ENCODE measurements at places on chromosomes 2 and 18.

- DNase-seq, result no peak
These were observed 57.6 kb downstream of the MYOM1 start for GRCh38 chr18:3162181-3162580.

GRCh38 chr2:24123195-24123921 lies at the start of the genes FAM228B and PFN4:
Gene FAM228B, plus strand, starts transcription at chr2:24123469. Its CDS starts 893 bp downstream, at chr2:24124362.
Gene PFN4, minus strand, starts transcription at chr2:24123334. Its CDS starts 799 bp downstream, at chr2:24122535.
- peak; percentile 43 for DNase-seq

DNA sequence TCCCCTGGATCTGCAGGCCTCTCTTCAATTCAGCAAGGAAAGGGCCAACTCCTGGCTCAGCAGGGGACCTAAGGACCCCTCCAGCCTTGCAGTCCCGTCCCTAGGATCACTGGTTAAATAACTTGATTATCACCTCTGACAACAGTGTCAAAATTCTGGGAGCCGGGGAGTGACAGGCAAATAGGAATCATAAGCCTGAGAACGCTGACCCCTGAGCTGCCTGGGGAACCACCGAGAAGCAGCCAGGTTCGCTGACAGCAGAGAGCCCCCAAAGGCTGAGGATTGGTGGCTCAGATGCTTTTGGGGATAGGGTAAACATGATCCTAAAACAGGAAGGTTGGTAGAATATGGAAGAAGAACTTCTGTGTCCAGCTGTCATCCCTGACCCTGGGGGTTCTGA lies 17.5 kb upstream of the TNS1 start:
- DNase-seq, result no peak

DNA sequence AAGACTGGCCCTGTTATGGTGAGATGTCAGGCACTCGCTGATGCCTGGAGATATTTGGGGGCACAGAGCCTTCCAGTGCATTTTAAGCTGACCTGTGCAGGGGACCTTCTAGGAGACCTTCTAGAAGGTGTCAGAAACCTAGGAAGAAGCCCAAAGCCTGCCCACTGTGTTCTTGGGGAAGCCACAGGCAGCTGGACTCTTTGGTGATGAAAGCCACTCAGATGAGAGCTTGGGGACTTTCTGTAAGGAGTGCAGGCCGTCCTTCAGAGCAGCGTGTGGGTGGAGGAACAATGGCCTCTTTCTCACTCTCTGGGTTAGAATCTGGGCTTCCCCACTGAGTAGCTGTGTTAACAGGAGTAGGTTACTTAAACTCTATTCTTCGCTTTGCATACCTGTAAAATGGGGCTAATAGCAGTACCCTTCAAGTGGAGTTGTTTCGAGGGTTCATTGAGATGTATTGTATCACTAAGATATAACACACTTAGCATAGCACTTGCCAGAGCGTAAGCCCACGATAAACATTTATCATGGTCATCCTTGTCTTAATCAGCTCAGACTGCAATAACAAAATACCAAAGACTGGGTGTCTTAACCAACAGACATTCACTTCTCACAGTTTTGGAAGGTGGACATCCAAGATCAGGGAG lies 322.3 kb upstream of the EPAS1 start:
- DNase-seq, result no peak

DNA sequence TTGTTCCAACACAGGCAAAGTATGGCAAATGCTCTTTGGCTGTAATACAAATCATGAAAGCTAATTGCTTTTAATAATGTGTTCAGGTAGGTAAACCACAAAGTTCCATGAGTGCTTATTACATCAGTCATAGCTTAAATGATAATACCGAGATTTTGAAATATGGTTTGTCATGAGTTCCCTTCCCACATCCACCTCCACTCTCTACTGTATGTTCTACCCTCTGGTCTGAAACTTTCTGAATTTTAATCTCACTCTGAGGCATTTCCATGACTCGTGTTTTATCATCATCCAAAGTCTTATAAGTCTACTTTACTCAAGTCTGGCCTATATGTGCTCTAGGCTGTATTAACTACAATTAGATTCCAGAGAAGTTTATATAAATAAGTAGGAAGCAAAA lies 354.8 kb downstream of the AKAIN1 start:
- DNase-seq, result no peak

- DNase-seq, result no peak
These were observed 11.9 kb downstream of the TNS1 start for GRCh38 chr2:217990791-217991465.

- DNase-seq, result peak; percentile 13
These were observed 56.2 kb downstream of the ITSN2 start for GRCh38 chr2:24304098-24304497.

DNA sequence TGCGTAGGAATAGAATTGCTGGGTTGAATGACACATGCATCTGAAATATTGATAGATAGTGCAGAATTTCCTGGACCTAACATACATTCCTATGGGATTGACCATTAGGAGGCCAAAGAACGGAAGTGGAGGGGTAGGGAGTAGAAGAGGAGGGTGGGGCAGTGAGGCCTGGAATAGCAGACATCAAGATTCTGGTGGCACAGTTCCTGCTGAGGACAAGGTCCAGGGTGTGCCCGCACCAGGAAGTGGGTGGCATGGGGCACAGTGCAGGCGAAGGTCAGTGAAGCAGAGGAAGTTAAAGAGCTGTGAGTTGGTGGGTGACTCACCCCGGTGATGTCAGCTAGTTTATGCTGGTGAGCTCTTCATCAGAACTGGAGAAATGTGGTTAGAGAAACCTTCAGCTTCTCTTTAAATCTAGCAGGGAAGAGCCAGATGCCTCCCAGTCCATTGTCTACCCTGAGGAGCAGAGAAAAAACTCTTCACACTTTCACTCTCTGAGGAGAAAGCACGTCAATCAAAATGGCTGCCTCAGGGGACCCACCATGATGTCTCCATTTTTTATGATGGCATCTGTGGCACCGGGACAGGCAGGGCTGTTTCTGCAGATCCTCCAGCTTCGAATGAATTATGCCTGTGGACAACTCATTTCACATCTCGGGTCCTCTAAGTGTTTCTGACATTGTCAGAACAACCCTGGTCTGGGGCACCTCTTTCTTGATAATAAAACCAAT lies 55.9 kb upstream of the CTLA4 start:
- DNase-seq, result peak; percentile 28

DNA sequence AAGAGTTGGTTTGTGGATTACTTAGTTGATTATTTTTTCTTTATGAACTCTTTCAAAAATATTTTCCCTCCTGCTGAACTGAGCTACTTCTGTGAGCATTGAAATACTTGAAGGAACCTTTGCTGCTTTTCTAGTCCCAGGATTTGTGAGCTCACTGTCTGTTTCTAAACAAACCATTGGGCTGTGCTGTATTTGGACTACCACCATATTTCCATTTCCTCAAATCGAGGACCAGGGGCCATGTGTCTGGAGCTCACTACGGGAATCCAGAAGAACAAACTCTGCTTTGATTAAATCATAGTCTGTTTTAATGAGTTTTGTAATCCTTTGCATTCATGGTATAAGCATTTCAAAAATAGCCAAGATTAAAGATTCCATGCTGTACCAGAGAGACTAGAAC lies 1.3 kb downstream of the MRPL33 start:
- DNase-seq, result no peak
